Heart left ventricle (tissue), 16 donors: ENCODE measurements at places on chromosomes 13 and 19. TPM values are rescaled to one million over a fixed set of nuclear protein-coding genes. Genes with fewer than 3 reads are reported as not detected.

The ZNF256 gene
- polyA plus RNA-seq = 5.6 TPM

The CNN2 gene
- 43.8 TPM for polyA plus RNA-seq

The ZNF813 gene
- polyA plus RNA-seq = 0.42 TPM

The LILRB2 gene
- 1.2 TPM for polyA plus RNA-seq

The NCR1 gene
- not detected for polyA plus RNA-seq

The PLPPR3 gene
- not detected for polyA plus RNA-seq

The BICRA gene
- polyA plus RNA-seq = 7.2 TPM

The PSG2 gene
- not detected for polyA plus RNA-seq

The MATK gene
- polyA plus RNA-seq = 0.57 TPM

The S1PR2 gene
- polyA plus RNA-seq = 4.3 TPM

The ATP1A3 gene
- polyA plus RNA-seq = 48.3 TPM

The ZNF677 gene
- 14.6 TPM for polyA plus RNA-seq

The BRD4 gene
- 76.9 TPM for polyA plus RNA-seq
